ENCODE measurements at places on chromosomes 2 and 18.

DNA sequence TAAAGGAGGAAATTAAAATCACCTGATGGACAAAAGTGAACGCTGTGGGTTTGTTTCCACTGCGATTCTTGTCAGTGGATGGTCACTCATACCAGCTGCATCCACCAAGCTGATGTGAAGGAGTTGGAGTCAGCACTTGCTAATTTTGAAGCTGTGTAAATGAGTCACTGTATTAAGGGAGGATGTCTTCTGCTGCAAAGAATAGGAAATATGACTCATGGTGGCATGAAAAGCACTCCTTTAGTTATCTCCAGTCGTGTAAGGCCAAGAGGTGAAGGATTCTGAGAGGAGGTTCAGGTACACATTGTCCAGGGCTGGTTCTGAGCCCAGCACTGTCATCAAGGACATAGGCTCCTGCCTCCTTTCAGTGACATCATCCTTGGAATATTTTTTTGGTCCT, 71.7 kb upstream of the SKOR2 start:
- no peak for DNase-seq

DNA sequence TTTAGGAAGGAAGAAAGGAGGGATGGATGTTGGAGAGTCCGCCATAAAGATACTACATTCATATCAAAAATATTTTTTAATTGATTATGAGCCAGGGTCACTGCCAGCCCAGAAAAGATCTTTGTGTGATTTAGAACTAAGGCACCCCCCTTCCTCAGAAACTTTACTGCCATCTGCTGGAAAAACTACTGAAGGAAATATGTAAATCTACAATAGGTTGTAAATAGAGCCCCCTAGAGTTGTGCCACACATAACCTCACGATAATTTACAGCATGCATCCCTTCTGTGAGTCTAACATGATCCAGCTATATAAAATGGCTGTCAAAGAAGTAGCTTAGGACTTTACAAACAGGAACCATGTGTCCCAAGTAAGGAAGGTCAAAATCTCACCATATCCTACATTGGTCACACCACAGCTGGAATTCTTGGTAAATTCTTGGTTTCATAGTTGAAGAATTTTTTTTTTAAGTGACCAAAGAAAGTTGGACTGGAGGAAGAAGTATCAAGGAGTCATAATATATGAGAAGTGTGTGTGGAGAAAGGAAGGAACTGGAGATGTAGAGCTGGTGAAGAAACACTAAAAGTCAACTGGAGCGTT, 152.5 kb downstream of the CYP26B1 start:
- DNase-seq = no peak

DNA sequence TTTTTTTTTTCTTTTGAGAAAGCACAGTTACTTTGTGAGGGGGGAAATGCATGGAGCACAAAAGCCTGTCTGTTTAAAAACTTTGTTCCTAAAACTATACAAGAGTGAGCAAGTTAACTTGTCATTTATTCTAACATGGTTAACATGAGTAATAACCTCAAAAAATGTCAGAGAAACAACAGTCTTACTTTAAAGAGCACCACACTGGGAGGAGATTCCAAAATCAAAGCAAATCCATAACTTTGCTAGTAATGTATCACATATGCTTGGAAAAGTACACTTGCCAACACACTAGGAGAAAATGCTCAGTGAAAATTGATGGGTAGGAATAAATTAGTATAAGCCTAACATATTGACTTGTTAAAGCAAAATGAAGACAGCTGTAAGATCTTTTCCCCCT, 157.1 kb downstream of the PRPF40A start:
- DNase-seq = no peak

- no peak for DNase-seq
Observed at GRCh38 chr18:22254088-22254487, 84.7 kb downstream of the GATA6 start.

DNA sequence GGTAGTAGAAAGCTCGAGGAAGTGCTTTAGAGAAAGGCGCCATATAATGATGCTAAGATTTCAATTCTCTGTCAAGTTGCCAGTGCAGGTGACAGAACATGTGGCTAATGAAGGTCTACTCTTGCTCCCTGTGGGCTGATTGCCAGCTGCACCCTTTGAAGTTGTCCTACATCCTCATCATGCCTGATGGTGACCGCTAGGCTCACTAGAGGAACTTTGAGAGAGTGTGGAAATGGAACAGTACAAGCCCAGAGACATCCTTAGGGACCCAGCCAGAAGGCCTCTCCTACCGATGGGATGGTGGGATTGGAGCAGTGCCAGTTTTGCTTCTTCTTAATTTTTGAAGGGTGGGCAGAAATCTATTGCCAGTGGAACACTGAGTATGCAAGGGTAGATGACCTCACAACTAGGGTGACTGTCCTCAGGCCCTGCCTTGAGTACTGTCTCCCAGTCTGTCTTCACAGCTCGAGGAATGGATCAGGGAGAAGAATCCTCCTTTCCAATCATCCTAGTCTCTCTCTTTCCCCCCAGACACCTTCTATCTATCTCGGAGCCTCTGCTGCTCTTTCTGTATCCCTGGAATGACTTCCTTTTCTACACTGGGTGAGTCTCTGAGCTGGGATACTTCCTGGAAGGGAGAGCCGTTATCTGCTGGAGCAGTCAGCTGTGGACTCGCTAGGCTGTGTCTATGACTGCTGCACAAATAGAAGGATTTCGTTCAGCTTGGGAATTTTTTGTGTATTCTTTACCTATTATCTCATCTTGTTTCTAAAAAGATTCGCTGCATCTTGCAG, 33.5 kb downstream of the LGALSL start:
- DNase-seq = no peak
